ENCODE measurements at places on chromosomes 13 and 19. TPM values are rescaled to one million over a fixed set of nuclear protein-coding genes. Genes with fewer than 3 reads are reported as not detected.

- no peak for DNase-seq
Measured at GRCh38 chr19:51480590-51480989, 2.3 kb downstream of the CEACAM18 start.

GRCh38 chr19:33290956-33291622, 11.2 kb downstream of the CEBPA start:
- no peak for DNase-seq

- no peak for DNase-seq
Measured at GRCh38 chr13:96898212-96898611, 96.1 kb downstream of the OXGR1 start.

- DNase-seq: no peak
Measured at GRCh38 chr13:51673165-51673564, 88.9 kb downstream of the WDFY2 start.

GRCh38 chr13:95381212-95381527, 79.9 kb upstream of the ABCC4 start:
- no peak for DNase-seq

DNA sequence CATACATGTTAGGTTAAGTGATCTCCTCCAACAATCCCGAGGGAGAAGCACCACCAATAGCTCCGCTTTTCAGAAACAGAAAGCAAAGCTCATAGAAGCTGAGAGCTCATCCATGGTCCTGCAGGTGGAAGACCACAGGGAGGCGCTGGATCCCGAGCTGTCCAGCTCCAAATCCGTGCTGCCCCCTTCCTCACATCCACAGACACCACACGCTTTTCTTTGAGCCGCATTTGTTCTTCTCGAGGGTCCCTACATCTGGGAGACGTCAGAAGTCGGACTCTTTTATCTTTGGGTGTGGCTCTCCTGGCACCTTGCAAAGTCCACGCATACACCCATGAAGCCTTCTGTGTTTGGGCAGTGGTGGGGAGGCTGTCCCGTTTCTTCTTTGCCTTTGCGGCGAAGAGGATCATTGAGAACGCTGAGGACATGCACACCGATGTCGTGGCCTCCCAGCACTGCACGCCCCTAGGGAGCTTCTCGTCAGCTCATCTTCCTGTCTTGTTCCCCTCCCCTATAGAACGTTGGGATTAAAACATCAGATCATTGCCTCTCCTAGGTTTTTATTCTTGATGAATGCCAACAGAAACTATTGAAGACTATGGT, 184.8 kb downstream of the TEX29 start:
- DNase-seq: no peak

GRCh38 chr19:35519291-35519690, 5.8 kb upstream of the DMKN start:
- DNase-seq: no peak

The ADGRE1 gene
- 44.7 TPM for total RNA-seq

Measured in hematopoietic multipotent progenitor cell (in vitro differentiated cells).